ENCODE measurements at places on chromosomes 13 and 19. TPM values are rescaled to one million over a fixed set of nuclear protein-coding genes. Genes with fewer than 3 reads are reported as not detected.

DNA sequence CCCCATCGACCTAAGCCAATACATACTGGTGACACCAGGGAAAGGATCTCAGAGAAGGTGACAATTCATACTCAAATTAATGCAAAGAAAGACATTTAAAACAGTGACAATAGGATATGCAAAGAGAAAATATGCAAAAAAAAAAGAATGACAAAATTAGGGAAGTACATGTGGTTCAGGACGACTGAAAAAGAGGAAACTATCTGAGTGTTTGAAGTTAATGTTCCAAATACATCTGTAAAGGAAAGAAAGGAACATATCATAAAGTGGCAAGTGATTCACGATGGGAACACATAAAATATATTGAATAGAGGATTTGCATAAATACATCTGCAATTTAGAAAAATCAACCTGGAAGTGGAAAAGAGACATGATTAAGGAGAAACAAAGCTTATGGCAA is 441.4 kb downstream of the SLITRK5 start:
- no peak for DNase-seq

The ANKRD24 gene
- 1.2 TPM for polyA plus RNA-seq

- no peak for DNase-seq
These were observed 56.2 kb upstream of the RFC3 start for GRCh38 chr13:33761740-33762139.

The KLK7 gene
- 5.1 TPM for polyA plus RNA-seq

DNA sequence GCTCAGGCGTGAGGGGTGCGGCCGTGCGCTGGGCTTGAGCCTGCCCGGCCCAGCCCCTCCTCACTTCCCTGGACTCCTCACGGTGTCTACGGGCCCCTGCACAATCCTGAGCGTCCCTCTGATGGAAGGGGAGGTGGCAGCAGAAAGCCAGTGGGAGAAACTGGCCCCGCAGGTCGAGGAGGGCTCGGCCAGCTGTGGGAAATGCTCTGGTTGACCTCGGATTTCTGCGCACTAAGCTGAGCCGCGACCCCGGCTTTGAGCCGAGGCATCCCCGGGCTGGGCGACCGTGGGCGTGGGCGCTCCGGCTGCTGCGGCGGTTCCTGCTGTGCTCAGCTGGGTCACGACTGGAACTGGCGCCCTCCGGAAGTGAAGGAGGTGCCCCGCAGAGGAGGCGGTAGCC is 70.1 kb downstream of the ZNF208 start:
- DNase-seq, result no peak

The PSG4 gene
- not detected for polyA plus RNA-seq

DNA sequence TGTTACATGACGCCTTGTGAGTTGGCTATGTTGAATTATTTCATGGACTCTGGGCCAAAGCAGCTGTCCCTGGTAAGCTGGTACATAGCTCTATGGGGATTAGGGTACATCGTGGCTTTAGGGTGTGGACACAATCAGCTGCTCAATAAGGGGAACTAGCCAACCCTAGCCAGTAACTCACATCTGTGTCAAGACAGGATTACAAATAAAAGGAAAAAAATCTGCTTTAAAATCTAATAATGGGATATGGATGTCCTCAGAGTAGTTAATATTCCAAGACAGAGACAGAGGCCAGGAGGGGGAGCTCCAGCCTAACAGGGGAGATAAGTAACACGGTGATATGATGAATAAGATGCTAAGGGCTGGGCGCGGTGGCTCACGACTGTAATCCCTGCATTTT is 21.1 kb upstream of the ZNF766 start:
- DNase-seq, result no peak

The SPRED3 gene
- polyA plus RNA-seq, result 1.5 TPM

The FGF21 gene
- not detected for polyA plus RNA-seq

The KCNK6 gene
- polyA plus RNA-seq, result 3.5 TPM

The CYP2S1 gene
- polyA plus RNA-seq, result 0.52 TPM

DNA sequence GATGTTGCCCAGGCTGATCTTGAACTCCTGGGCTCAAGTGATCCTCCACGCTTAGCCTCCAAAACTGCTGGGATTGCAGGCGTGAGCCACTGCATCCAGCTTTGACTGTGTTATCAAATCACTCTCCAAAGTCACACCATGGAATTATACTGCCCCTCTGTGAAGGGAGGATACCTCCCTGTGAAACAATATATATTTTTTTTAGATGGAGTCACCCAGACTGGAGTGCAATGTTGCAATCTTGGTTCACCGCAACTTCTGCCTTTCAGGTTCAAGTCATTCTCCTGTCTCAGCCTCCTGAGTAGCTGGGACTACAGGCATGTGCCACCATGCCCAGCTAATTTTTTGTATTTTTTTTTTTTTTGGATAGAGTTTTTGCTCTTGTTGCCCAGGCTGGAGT is 7.7 kb downstream of the TYK2 start:
- no peak for DNase-seq

The SYNE4 gene
- polyA plus RNA-seq, result 13.6 TPM

The LRRC63 gene
- 0.16 TPM for polyA plus RNA-seq

- DNase-seq, result no peak
These were observed 283.3 kb downstream of the DIAPH3 start for GRCh38 chr13:59880468-59880867.

The PLVAP gene
- polyA plus RNA-seq, result 238 TPM

The FFAR1 gene
- 0.87 TPM for polyA plus RNA-seq

- no peak for DNase-seq
These were observed 802 bp downstream of the DMPK start for GRCh38 chr19:45781214-45782161.

The SIGLEC14 gene
- 1.1 TPM for polyA plus RNA-seq

DNA sequence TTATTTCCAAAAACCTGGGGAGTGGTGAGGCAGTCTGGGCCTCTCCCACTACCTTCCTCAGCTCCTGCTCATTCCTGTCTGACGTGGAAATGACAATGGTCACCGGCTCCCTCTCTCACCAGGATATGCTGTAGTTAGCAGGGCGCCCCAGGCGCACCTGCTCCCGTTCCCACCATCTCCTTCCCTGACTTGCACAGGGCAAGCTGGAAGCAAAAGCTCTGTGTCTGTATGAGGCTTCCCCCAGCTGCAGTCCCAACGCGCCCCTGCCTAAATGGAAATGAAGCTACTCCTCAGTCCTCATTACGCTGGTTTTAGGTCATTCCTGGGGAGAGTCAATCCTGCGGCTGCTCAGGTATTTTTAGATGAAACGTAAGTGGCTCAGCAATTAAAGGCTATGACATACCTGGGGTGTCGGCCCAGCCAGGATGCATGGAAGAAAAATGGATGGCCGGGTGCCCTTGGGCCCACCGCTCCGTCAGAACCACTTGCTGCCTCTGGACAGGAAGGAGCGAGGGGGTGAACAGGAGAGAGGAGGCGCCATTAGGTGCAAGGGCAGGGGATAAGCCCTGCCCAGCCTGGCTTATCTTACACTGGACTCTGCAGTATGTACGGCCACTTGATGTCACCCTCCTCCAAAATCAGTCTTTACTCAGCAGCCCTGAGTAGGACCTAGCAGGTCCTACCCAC is 32.4 kb downstream of the DHRS12 start:
- DNase-seq, result no peak

- DNase-seq, result no peak
These were observed 14.7 kb downstream of the CILP2 start for GRCh38 chr19:19552798-19553197.

DNA sequence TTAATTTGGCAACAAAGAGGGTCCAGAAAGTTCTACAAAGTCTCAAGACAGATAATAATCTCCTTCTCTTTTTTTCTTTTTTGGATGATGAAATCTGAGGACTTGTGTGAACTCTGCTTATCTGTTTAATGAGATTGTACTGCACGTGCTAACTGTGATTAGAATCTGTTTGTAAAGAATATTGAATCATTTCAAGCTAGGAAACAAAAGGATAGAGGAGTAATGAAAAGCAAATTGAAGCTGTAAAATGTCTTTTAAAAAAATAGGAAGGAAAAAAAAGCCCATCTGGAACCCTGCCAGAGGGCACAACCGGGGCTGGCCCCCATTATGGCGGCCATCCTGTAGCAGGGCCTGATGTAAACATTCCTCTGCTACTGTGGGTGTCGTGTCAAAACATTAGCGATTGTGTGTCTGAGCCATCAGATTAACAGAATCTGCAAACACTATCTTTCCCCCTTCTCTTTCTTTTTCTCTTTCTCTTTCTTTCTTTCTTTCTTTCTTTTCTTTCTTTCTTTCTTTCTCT is 83.0 kb downstream of the FLT1 start:
- no peak for DNase-seq

DNA sequence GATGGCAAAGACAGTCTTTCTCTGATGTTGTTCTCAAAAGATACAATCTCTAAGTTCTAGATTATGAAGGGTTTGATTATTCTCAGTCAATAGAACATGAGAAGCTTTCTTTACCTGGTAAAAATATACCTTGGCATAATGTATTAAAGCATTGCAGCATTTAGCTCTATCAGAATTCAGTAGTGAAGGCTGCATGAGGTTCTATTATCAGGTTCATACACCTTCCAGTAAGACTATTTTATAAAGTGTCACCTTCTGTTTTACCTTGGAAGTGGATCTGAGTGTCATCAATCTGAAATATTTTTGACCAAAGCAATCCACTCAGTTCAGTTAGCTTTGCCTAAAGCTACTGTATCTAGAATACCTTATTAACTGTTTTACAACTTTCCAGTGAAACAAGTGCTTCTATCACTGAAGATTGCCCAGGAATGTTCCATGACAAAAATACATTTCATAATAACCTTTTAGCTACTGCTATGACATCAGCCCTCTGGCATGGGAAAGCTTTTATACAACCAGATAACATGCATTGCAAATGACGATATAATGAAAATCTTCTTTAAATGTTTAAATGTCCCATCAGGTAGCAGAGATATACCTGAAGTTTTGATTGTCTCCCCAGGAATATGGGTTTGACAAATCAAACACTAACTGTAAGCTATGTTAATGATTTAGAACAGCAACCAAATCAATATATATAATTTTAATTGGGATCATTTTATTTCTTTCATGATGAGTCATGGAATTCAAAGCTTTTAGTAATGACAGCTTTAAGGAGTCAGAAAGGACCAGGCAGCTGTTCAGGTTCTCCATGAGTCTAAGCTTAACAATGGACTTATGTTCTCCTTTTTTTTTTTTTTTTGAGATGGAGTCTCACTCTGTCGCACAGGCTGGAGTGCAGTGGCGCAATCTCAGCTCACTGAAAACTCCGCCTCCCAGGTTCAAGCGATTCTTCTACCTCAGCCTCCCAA is 72.2 kb downstream of the UFM1 start:
- no peak for DNase-seq

DNA sequence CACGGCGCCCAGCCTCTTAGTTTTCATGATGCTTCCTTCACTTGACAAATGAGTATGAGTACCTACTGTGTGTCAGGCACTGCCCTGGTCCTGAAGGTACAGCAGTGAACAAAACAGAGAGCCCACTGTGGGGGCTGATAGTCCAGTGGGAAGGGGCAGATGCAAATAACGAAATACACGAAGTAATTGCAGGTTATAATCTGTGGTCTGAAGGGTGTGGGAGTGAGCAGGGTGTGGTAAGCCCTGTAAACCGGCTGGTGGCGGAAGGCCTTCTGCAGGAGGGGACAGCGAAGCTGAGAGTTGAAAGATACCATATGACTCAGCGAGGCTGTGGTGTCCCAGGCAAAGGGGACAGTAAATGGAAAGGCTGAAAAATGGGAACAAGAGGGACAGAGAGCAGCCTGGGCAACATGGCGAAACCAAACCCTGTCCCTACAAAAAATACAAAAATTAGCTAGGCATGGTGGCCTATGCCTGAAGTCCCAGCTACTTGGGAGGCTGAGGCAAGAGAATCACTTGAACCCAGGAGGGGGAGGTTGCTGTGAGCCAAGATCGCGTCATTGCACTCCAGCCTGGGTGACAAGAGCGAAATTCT is 60.5 kb downstream of the MAP4K1 start:
- no peak for DNase-seq

- no peak for DNase-seq
These were observed 34.2 kb downstream of the MBNL2 start for GRCh38 chr13:97256343-97256783.

GRCh38 chr13:28954419-28954725 is 134.2 kb downstream of the MTUS2 start:
- DNase-seq, result no peak

- DNase-seq, result no peak
These were observed 1152.2 kb upstream of the SPRY2 start for GRCh38 chr13:81493144-81493543.

The FFAR3 gene
- polyA plus RNA-seq, result 0.19 TPM

- no peak for DNase-seq
These were observed 50.0 kb upstream of the TMTC4 start for GRCh38 chr13:100724568-100724967.

DNA sequence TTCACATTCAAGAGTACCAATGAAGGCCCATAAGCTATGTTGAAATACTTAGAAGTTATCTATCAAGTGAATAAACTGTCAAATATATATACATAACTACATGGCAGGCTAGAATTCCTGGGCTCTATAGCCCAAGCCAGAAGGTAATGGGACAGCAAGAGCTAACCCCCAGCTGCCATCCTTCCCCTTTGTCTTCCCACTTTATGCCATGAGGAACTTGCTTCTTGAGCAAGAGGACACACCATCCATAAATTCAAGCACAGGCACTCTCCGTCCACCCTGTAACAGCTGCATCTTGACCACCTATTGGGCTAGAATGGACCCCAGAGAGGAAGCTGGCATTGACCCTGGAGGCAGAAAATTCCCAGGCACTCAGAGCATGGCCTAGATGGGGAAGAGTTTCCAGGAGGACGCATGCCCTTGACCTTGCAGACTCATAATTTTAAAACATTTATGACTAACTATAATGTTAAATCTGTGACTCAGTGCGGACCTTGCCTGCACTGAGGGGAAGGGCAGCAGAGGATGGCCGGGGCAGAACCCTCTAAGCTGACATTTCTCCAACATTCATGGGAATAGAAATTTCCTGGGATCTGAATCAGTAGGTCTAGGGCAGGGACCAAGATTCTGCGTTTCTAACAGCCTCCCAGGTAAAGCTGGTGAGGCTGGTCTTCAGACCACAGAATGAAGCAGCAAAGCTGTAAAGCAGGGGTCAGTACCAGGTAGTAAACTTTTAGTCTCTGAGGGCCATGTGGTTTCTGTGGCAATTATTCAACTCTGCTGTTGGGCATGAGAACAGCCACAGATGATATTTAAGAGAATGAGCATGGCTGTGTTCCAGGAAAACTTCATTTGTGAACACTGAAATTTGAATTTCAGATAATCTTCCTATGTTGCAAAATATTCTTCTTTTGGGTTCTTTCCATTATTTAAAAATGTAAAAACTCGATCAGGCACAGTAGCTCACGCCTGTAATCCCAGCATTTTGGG is 71.4 kb upstream of the CLDN10 start:
- DNase-seq, result no peak

GRCh38 chr19:13797058-13797440 is 1.8 kb downstream of the ZSWIM4 start:
- DNase-seq, result no peak

DNA sequence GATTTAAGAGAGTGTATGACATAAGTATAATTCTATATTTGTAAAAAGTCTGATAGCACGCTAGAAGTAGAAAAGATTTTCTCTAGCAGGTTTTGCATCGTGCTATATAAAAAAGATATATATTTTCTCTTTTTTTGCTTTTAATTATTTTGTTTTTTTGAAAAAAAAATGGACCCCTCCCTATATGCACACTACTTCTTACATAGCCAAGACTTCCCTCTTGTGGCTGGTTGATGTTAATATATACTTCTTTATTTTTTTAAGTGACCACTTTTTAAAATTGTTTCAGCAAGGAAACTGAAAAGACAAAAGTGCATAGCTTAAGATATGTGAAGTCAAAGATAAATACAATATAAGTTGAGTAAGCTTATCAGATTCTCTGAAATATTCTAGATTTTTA is 1202.8 kb downstream of the DIAPH3 start:
- DNase-seq, result no peak

Data from left renal cortex interstitium (tissue), 4 donors.